ENCODE measurements at places on chromosomes 6 and 20. TPM values are rescaled to one million over a fixed set of nuclear protein-coding genes. Genes with fewer than 3 reads are reported as not detected.

The KCNQ2 gene
- 0.36 TPM for total RNA-seq

The OR10C1 gene
- not detected for total RNA-seq

The CYP24A1 gene
- not detected for total RNA-seq

The ABHD16B gene
- not detected for total RNA-seq

The CAPN11 gene
- not detected for total RNA-seq

The PROKR2 gene
- total RNA-seq, result not detected

The C4B gene
- total RNA-seq, result 6.5 TPM
